ENCODE measurements at places on chromosomes 3 and 15.
A peak's percentile ranks its signal among the peaks of the same experiment; 100 is the strongest.

DNA sequence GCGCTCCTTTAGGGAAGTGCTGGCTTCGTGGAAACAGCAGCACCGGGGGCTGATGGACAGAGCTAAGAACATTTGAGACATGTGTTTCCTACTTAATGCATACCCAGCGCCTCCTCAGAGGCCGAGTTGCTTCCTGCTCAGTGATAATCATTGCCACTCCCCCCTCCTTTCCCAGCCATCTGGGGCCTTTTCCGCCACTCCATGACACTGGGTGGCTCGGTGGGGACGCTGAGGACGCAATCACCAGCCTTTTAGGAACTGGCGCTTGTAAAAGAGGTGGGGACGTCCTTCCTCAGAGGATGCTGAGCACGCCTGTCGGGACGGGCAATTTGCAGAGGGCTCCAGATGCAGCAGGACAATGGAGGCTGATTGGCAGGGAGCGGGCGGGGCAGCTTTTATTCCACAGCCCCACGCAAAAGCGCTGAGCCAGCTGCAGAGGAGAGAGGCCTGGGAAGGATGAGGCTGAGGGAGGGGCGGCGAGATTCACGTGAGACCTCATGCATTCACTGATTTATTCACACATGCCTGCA is 22.2 kb upstream of the IQSEC1 start:
- no peak for DNase-seq

DNA sequence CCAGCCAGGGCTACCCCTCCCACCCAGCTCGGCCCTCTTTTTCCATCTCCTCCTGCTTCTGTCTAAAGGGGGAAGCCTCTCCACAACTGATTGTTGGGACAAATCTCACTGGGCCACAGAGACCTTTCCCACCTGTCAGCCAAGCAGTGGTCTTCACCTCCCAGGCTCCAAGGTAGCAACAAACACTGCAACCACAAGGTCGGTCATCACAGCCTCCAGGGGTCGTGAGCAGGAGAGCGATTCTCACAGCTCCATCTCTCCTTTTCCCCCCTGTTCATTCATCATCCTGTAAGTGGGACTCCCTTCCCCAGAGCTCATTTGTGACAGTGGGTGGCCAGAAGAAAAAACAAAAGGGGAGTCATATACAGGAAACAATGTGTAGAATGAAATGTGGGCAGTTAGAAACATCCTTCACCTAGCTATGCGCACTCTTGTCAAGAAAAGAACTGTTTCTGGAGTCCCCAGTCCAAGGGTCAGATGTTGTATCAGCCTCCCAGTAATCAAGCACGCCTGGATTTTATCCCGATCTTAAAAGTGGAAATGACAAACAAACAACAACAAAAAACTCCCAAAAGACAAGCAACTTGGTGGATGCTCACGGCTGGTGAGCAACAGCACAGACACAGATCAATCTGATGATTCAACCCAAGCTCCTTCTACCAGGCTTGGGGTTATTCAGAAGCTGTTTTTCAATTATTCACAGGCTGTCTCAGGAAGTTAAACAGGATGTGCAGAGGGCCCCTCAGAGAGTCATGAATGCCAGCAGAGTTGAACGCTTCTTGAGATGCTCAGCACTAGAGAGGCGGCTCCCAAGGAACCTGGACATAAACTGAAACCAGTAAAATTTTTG is 22.4 kb downstream of the LYZL4 start:
- DNase-seq, result no peak

DNA sequence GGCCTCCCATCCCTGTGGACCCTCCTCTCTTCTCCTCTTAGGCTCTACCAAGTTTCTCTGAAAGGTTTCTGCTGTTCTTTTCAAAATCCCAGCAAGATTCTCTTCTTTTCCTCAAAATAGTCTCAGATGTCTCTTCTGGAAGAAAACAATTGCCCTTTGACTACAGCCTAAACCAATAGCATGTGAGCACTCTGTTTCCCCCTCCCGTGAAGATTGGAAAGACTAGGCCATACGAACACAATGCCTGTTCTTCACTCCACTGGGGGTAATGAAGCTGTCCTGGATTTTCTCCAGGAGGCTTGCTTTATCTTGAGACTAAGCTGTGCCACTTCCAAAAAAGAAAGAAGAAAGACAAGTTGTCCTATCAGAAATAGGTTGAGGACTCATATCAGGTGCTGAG is 178.7 kb upstream of the MCTP2 start:
- no peak for DNase-seq

DNA sequence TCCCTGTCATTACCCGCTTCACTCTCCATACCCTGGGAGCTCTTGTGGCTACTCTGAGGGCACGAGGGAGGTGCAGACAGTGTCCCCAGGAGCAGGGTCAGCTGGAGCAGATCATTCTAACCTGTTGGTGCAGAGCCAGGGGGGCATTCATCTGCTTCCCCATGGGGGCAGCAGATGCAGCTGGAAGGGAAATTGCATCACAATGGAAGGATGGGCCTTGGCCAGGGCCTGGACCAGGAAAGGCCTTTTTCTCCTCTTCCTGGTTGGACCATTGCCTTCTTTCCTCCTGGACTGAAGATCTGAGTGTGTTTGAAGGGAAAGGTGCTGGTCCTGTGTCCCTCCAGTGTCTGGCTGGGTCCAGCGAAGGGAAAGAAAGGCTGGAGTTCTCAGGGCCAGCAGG is 55.7 kb downstream of the EPHB1 start:
- DNase-seq, result no peak

DNA sequence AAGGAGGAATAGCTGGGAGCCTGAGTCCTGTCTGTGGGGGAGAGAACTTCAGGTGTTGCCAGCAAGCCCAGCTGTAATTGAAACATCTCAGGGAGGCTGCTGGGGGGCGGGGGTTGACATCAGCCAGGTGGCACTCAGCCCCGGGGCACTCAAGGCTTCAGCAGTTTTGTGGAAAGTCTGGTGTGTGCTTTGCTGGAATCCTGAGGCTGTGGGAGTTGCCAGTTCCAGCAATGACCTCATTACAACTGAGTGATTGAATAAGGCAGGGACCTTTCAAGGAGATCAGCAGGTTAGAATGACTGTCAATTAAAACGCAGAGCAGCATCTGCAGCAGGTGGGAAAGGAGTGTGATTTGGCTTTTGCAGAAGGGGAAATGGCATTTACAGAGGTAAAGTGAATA is 75.7 kb downstream of the FAM43A start:
- peak; percentile 69 for DNase-seq

Measured in NCI-H510A treated with DMSO at 0.1 percent for 48 hours (cell line).